ENCODE measurements at places on chromosomes 12 and 14. TPM values are rescaled to one million over a fixed set of nuclear protein-coding genes. Genes with fewer than 3 reads are reported as not detected.

Gene LALBA
- not detected for total RNA-seq

Gene RILPL2
- total RNA-seq: 5.6 TPM

Gene IFNG-AS1
- not detected for total RNA-seq

Gene GALNT8
- not detected for total RNA-seq

Gene OASL
- 28.3 TPM for total RNA-seq

Gene JAG2
- total RNA-seq: 5.0 TPM

Gene FAM90A1
- total RNA-seq: not detected

Gene BBS10
- total RNA-seq: 4.9 TPM

Gene KIAA0586
- total RNA-seq: 6.4 TPM

Gene NOS1
- total RNA-seq: 0.14 TPM

Gene P2RX2
- not detected for total RNA-seq

Gene PLEKHG7
- not detected for total RNA-seq

DNA sequence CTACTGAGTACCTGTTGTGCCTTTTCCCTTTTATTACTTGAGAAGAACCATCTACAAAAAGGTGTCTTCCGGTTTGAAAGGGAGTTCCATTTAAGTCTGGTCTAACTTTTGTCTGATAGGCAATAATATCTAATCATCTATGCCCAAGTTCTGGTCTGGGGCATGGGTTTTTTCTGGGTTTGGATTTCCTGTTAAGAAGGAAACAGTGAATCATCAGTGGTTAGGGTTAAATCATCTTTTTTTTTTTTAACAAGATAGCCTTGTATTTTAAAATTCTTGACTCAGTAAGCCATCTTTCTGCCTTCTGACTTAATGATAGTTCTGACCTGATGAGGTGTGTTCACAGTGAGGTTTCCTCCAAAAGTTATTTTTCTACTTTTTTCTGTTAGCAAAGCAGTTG is 29.3 kb upstream of the CPNE8 start:
- DNase-seq: no peak

DNA sequence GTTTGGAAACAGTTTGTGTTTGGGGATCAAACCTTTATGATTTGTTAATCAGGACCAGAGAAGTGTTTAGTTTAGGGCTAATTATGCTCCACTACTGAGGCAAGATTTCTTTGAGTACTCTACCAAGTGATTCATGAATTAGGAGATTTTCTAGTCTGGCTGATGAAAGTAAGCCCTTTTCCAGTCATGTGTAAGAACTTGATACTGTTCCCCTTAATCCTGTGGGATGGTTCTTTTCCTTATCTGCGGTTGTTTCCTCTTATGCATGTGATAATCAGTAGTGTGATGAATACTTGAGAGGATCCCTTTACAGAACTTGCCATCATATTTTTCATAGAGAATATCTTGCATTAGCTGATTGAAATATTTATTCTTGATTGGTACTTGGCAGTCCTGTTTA is 42.1 kb downstream of the DYRK2 start:
- DNase-seq: no peak

- no peak for DNase-seq
Measured at GRCh38 chr12:1880153-1880845, 38.2 kb downstream of the CACNA2D4 start.

GRCh38 chr14:86462193-86462753 is 932.3 kb downstream of the FLRT2 start:
- DNase-seq: peak; percentile 16

DNA sequence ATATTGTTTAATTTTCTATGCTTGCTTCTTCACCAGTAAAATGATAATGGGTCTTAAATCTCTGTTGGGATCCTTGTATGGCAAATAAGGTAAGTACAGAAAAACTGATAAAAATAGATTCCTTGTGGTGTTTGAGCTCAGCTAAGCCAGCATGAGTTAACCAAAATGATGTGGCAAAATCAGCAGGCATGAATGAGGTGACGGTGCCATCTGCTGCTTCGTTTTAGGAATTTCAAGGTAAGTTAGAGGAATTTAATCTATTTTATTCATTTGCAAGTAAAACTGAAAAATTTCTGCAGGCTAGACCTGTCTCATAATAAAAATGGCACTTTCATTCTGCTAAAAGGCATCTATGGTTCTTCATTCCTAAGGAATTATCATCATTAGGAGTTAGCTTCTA is 10.0 kb upstream of the CLEC7A start:
- peak; percentile 52 for DNase-seq

GRCh38 chr12:13546231-13546630 is 349.7 kb downstream of the EMP1 start:
- no peak for DNase-seq

GRCh38 chr12:40020261-40020691 is 85.6 kb downstream of the SLC2A13 start:
- no peak for DNase-seq

GRCh38 chr12:6553051-6553868 is 2.6 kb downstream of the IFFO1 start:
- no peak for DNase-seq

GRCh38 chr14:81209167-81209836 is 11.5 kb downstream of the GTF2A1 start:
- no peak for DNase-seq

DNA sequence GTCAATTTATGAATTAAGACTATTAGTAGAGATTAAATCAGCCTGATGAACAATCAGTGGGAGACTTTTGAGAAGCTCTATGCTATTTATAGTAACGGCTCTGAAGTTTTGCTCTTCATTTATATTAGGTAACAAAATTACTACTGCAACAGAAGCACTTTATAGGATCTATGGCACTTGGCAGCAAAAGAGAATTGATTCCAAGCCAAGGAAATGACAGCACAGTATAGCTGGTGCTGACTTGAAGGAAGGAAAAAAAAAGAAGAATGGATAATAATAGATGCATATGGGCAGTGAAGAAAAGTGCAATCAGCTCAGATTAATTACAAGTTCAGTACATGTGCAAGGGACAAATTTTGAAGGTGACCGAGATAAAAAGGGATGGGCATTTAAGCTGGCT is 228.2 kb upstream of the PPFIA2 start:
- DNase-seq: no peak

DNA sequence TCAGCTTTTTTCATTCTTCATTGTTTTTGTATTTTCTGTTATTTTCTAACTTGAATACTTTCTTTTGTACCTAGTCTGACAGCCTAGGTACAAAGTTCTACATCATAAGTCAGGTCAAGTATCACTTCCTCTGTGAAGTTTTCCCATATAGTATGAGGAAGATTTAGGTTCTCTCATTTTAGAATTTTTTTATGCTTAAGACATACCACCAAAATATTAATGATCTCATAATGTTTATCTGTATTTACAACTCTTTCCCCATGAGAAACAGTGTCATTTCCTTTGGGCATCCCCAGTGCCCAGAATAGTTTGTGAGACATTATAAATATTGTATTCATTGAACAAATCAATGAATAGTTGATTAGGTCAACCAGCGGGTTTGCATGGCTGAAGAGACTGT is 3.1 kb upstream of the ATF7IP start:
- no peak for DNase-seq

- DNase-seq: peak; percentile 61
Measured at GRCh38 chr12:87661786-87662377, 367.3 kb downstream of the C12orf50 start.

- no peak for DNase-seq
Measured at GRCh38 chr14:100345711-100346110, 22.6 kb downstream of the SLC25A47 start.

- DNase-seq: no peak
Measured at GRCh38 chr12:101050631-101051030, 159.4 kb downstream of the SLC5A8 start.

- no peak for DNase-seq
Measured at GRCh38 chr14:89485264-89485663, 68.2 kb upstream of the FOXN3 start.

GRCh38 chr12:102169922-102170621 is 27.6 kb downstream of the PMCH start:
- DNase-seq: peak; percentile 8

DNA sequence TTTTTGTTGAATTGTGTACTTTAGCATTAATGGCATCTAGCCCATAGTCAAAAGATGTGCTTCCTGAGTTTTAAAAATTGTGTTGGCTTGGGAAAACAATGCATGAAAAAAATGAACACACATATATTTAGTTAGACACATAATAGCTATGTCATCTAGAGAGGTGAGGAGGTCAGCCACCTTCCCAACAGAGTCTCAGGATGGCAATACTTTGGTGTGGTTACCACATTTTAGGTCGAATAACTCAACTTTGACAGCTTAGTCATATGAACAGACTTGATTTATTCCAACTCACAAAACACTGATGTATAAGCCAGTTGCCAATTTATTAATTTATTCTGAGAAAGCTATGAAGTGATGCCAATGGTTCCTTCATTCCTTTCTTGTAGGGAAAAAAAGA is 114.0 kb downstream of the ETNK1 start:
- no peak for DNase-seq

DNA sequence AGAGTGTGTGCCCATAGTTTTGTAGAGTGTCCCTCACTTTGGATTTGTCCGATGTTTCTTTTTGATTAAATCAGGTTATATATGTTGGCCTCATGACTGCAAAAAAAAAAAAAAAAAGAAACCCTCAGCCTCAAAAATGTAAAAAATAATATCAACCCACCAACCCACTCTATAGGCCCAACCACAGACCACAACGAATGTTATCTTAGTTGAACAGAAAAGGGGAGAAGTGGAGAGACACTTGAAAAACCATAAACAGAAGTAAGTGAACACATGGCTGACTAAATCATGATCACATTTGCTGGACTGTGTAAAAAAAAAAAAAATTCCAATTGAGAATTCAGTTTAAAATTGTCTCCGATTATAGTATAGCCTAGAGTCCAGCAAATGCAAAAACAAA is 45.5 kb upstream of the ST8SIA1 start:
- no peak for DNase-seq

- DNase-seq: peak; percentile 5
Measured at GRCh38 chr14:50763382-50764007, 67.5 kb downstream of the NIN start.

- DNase-seq: peak; percentile 75
Measured at GRCh38 chr12:67370979-67371378, 101.8 kb downstream of the CAND1 start.

DNA sequence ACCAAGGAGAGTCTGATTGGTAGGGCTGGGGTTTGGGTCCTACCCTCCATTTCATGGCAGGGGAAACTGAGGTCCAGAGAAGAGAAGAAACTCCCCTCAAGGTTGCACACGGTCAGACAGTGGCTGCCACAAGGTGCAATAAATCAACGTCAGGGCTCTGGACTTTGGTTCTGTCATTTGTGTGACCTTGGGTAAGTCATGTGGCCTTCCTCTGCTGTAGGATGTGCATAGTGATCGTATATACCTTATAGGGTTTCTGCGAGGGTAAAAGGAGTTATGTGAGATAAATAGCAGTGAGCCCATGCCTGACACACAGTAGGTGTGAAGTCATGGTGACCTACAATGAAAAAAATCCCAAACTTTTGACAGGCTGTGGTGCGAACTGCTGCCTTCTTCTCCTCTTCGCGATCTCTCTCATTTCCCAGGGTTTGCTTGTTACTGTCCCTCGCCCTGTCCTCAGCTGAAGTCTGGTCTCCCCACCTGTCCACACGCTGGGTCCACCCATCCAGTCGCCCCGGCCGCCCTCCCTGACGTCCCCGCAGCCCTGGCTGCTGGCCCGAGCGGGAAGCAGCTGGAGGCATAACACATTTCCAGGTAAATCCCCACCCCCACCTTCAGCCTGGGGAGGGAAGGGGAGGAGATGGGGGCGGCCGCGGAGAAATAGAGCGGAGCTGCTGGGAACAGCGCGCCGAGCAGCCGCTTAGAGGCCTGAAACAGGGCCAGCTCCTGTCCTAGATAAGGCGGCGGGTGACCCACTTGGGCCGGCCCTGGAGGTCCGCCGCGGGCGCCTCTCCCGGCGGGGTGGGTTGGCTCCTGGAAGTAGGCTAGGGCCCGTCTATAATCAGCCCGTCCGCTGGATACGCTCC is 1.8 kb upstream of the FAM222A start:
- DNase-seq: no peak

DNA sequence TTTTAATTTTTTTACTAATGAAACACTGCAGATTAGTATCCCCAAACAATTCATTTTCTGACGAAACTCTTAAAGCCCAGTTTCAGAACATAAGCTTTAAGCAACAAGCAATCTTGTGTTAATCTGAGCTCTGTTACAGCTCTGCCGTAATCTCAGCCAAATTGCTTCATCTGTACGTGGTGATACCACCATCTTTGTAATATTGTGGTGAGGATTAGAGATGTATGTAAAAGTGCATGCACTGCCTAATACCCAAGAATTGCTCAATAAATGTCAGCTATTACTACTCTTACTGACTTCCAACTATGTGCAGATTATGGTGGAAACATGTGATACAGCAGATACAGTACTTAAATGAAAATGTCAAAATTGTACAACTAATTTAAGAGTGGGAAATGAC is 1.8 kb downstream of the AKAP5 start:
- no peak for DNase-seq

DNA sequence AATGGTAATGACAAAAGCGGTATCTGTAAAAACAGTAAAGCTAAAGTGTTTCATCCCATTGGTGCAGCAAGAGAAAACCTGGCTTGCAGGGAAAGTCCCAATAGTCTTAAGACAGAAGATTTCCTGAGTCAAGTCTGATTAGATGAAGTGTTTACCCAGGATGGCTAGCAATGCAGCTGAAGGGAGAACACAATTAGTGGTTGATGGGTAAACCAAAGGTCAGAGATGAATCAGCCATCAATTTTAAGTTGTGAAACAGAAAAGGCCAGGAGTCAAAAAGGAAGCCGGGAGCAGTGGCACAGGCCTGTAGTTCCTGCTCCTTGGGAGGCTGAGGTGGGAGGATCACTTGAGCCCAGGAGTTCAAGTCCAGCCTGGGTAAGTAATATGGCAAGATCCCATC is 52.6 kb downstream of the SEC23A start:
- DNase-seq: peak; percentile 72
